ENCODE measurements at places on chromosomes 5 and 9.

GRCh38 chr5:109996246-109996645 lies 306.5 kb downstream of the MAN2A1 start:
- DNase-seq, result no peak
- H3K4me3 ChIP-seq, result no peak overlapping the region
- no peaks in the 10 kb centered on the region for H3K27me3 ChIP-seq
- H3K4me1 ChIP-seq, result peaks cover 8% of the 10 kb centered on the region
- no peaks in the 10 kb centered on the region for H3K36me3 ChIP-seq

DNA sequence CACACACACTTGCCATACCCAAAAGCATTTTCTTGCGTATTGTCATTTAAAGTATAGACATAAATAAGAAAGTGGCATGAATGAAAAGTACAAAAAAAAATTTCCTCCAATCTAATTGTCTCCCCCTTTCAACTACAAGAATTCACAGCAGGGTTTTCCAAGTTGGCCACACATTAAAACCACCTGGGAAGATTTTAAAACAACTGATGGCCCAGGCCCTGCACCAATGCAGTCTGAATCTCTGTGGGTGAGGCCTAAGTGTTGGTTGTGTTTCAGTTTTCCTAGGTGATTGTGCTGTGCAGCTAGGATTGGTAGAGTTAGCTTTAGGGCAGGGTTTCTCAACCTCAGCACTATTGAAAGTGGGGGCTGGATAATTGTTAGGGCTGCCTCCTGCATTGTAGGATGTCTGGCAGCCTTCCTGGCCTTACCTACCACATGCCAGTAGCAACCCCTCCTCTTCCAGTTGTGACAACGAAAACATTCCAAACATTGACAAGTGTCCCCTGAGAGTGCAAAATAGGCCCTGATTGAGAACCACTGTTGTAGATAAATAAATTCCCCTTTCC lies 337.1 kb downstream of the KIAA0825 start:
- H3K27me3 ChIP-seq, result peaks cover 90% of the 10 kb centered on the region
- H3K4me3 ChIP-seq, result no peak overlapping the region
- H3K4me1 ChIP-seq, result peaks cover 10% of the 10 kb centered on the region
- H3K36me3 ChIP-seq, result no peaks in the 10 kb centered on the region
- no peak for DNase-seq

DNA sequence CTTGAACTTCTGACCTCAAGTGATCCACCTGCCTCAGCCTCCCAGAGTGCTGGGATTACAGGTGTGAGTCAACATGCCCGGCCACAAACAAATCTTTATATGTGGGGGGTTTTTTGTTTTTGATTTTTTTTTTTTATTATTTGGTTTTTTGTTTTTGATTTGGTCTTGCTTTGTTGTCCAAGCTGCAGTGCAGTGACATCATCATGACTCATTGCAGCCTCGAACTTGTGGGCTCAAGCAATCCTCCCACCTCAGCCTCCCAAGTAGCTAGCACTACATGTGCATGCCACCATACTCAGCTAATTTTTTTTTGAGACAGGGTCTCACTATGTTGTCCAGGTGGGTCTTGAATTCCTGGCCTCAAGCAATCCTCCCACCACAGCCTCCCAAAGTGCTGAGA lies 42.4 kb downstream of the ALDH7A1 start:
- H3K36me3 ChIP-seq, result peaks cover 36% of the 10 kb centered on the region
- H3K4me3 ChIP-seq, result no peak overlapping the region
- no peak for DNase-seq
- no peaks in the 10 kb centered on the region for H3K4me1 ChIP-seq

- H3K27me3 ChIP-seq, result peaks cover 19% of the 10 kb centered on the region
- no peak for DNase-seq
- no peak overlapping the region for H3K4me3 ChIP-seq
Measured at GRCh38 chr5:149578896-149579295, 2.4 kb upstream of the ARHGEF37 start.

GRCh38 chr5:137446615-137447014 lies 52.5 kb downstream of the SPOCK1 start:
- no peak overlapping the region for H3K27ac ChIP-seq
- H3K27me3 ChIP-seq, result peaks cover 35% of the 10 kb centered on the region
- H3K4me3 ChIP-seq, result no peak overlapping the region
- no peaks in the 10 kb centered on the region for H3K4me1 ChIP-seq
- no peak for DNase-seq

DNA sequence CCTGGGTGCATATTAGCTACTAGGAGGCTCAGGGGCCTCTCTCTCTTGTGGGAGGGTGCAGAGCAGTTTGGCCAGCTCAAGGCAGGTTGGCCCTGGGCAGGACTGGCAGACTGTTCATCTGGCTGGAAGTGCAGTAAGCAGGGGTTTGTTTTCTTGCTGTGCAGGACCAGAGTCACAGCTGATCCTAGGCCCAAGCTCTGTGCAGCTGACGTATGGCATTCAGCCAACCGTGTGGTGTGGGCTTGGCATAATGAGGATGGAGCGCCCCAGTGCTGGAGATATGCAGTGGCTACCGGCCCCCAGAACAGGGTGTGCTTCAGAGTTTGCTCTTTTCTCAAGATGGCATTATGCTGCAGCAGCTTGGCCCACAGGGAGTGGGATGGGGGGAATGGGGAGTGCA lies 31.0 kb upstream of the PHF24 start:
- no peaks in the 10 kb centered on the region for H3K36me3 ChIP-seq
- no peak for DNase-seq
- H3K4me3 ChIP-seq, result no peak overlapping the region
- H3K4me1 ChIP-seq, result no peaks in the 10 kb centered on the region

- H3K27me3 ChIP-seq, result no peaks in the 10 kb centered on the region
- no peak for DNase-seq
- peaks cover 8% of the 10 kb centered on the region for H3K4me1 ChIP-seq
- no peak overlapping the region for H3K27ac ChIP-seq
- peaks cover under 1% of the 10 kb centered on the region for H3K36me3 ChIP-seq
- no peak overlapping the region for H3K4me3 ChIP-seq
Measured at GRCh38 chr5:143008809-143009521, 238.8 kb downstream of the ARHGAP26 start.

DNA sequence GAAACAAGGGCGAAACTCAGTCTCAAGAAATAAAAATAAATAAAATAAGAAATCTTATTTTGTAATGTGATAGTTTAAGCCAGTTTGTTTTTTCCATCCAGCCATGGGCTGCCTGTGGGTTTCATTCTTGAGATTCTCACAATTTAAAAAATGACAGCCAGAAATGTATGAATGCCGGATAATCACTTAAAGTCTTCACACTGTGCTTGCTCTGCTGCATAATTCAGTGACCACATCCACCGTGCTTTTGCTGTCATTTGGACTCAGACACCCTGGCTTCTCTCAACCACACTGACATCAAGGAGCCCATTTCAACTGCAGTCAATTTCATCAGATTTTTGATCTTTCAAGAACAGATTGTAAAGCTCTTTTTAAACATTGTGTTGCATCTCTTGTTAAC lies 61.0 kb upstream of the DAPK1 start:
- H3K27ac ChIP-seq, result no peak overlapping the region
- no peaks in the 10 kb centered on the region for H3K36me3 ChIP-seq
- peaks cover 3% of the 10 kb centered on the region for H3K27me3 ChIP-seq
- no peak overlapping the region for H3K4me3 ChIP-seq

GRCh38 chr5:115028557-115028956 lies 141.2 kb downstream of the TRIM36 start:
- H3K36me3 ChIP-seq, result no peaks in the 10 kb centered on the region
- H3K27ac ChIP-seq, result no peak overlapping the region
- peaks cover 10% of the 10 kb centered on the region for H3K27me3 ChIP-seq
- no peak for DNase-seq
- no peaks in the 10 kb centered on the region for H3K4me1 ChIP-seq

GRCh38 chr5:55816342-55816741 lies 34.8 kb upstream of the IL31RA start:
- H3K27ac ChIP-seq, result no peak overlapping the region
- no peaks in the 10 kb centered on the region for H3K36me3 ChIP-seq
- H3K4me1 ChIP-seq, result no peaks in the 10 kb centered on the region

GRCh38 chr5:169545762-169546161 lies 37.8 kb upstream of the SPDL1 start:
- H3K27me3 ChIP-seq, result peaks cover 4% of the 10 kb centered on the region
- peaks cover 24% of the 10 kb centered on the region for H3K4me1 ChIP-seq
- H3K36me3 ChIP-seq, result no peaks in the 10 kb centered on the region
- H3K27ac ChIP-seq, result no peak overlapping the region

GRCh38 chr5:134409321-134409720 lies 2.4 kb downstream of the CDKN2AIPNL start:
- no peaks in the 10 kb centered on the region for H3K27me3 ChIP-seq
- no peaks in the 10 kb centered on the region for H3K36me3 ChIP-seq
- peaks cover 28% of the 10 kb centered on the region for H3K4me1 ChIP-seq
- no peak for DNase-seq
- no peak overlapping the region for H3K4me3 ChIP-seq
- no peak overlapping the region for H3K27ac ChIP-seq

- H3K27me3 ChIP-seq, result peaks cover 9% of the 10 kb centered on the region
- H3K36me3 ChIP-seq, result no peaks in the 10 kb centered on the region
- no peak overlapping the region for H3K4me3 ChIP-seq
Measured at GRCh38 chr5:173707392-173707791, 90.9 kb upstream of the BOD1 start.

DNA sequence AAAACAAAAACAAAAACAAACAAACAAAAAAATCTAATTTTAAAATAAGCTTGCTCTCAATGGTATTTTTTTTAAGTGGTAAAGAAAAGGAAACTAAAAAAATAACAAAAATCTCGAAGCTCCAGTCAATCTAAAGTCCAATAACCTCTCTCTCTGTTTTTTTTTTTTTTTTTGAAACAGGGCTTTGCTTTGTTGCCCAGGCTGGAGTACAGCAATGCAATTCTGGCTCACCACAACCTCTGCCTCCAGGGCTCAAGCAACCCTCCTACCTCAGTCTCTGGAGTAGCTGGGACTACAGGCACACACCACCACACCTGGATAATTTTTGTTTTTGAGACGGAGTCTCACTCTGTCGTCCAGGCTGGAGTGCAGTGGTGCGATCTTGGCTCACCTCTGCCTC lies 25.9 kb upstream of the GLDC start:
- H3K27ac ChIP-seq, result no peak overlapping the region
- DNase-seq, result no peak
- H3K36me3 ChIP-seq, result no peaks in the 10 kb centered on the region
- no peak overlapping the region for H3K4me3 ChIP-seq
- no peaks in the 10 kb centered on the region for H3K27me3 ChIP-seq

DNA sequence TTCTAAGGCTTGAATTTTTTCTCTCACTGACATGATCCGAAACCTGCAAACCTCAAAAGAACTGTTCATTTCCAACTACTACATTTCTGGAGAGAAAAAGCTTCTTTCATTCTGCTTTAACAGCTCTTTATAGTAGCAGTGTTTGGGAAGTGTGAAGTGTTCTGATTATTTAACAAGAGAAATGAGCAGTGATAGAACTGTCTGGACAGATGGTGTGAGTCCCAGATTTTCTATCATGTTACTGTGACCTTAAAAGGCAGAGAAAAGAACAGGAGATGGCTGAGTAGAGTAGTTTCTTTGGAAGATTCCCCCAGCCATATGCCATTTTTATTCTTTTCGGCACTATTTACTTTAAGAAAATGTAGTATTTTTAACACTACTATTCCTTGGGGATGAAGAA lies 41.3 kb upstream of the TAL2 start:
- no peak overlapping the region for H3K27ac ChIP-seq
- DNase-seq, result no peak

DNA sequence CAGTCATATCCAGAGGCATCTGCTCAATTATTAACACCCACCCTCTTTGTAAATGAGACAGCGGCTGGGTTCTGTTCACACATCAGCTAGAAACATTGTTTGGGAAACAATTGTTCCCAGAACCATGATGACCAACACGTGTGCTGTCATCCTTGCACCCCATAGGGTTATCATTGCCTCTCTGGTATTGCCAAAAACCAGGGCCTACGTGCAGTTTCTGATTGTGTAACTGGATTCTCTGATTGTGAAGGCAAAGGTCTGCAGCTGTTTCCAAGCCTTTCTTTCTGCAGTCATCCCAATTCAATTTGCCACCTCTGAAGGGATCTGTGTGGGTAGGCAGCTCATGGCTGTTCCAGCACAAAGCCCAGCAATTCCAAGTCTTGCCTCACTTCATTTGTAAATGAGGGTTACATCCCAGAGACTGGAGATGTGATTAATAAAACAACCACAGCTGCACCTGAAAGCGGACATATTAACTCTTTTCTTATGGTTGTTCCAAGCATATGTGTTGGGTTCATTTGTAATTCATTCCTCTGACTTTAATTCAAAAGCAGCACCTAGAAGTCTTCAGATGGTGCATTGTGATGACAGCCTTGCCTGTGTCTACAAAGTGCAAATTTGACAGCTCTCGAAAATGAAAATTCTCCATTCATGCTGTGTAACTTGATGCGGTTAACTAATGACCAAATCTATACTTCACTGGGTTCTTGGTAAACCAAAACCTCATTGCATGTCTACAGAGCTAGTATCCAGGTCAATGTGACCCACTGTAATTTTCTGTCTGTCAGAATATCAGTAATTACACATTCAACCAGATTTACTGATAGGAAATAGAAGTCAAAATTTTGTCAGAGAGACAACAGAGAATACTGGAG lies 66.6 kb downstream of the YIPF5 start:
- no peak overlapping the region for H3K27ac ChIP-seq
- no peaks in the 10 kb centered on the region for H3K27me3 ChIP-seq
- DNase-seq, result no peak

DNA sequence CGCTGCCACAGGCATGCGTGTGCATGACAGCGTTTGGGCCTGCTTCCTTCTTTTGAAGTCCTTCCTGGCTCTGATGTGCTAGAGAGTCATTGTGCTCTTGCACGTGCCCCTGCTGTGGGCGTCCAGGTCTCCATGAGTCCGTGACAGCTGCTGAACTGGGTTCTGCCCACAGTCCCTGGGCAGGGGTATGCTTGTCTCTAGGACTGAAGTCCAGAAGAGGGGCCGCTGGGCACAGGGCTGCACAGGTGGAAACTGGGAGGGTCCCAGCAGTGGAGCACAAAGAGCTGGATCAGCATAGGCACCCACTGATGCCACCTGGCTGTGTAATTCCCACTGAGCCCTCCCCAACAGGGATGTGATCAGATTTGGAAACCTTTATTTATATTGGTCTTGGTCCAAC lies 169.4 kb downstream of the IRX2 start:
- no peaks in the 10 kb centered on the region for H3K4me1 ChIP-seq
- H3K27me3 ChIP-seq, result peaks cover 46% of the 10 kb centered on the region
- DNase-seq, result no peak
- no peak overlapping the region for H3K4me3 ChIP-seq
- H3K36me3 ChIP-seq, result no peaks in the 10 kb centered on the region
- H3K27ac ChIP-seq, result no peak overlapping the region

DNA sequence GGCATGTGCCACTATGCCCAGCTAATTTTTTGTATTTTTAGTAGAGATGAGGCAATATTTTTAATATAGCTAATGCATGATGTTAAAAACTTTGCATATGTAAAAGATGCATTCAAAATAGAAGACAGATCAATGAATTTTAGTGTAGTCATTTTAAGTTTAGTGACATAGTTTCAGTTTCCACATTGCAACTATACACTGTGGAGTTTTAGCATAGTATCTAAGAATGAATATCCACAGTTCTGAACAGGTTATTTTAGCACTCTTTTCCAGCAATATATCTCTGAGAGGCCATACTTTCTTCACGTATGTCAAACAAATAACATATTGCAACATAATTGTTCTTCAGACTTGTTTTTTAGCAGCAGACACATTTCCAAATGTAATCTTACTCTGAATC lies 39.3 kb downstream of the RAB24 start:
- peaks cover 17% of the 10 kb centered on the region for H3K4me1 ChIP-seq
- H3K36me3 ChIP-seq, result peaks cover 37% of the 10 kb centered on the region
- H3K27ac ChIP-seq, result no peak overlapping the region
